ENCODE measurements at places on chromosomes 4 and X. TPM values are rescaled to one million over a fixed set of nuclear protein-coding genes. Genes with fewer than 3 reads are reported as not detected.

SLC7A11 gene
- 33.1 TPM for total RNA-seq

STS gene
- total RNA-seq, result 2.4 TPM

CCNG2 gene
- 7.8 TPM for total RNA-seq

AP1AR gene
- total RNA-seq, result 13.8 TPM

NPY5R gene
- not detected for total RNA-seq

RASGEF1B gene
- total RNA-seq, result not detected

POU3F4 gene
- not detected for total RNA-seq

SLITRK2 gene
- 0.01 TPM for total RNA-seq

MAGEC2 gene
- not detected for total RNA-seq

GUCY1A1 gene
- not detected for total RNA-seq

MAGEA9B gene
- 0.07 TPM for total RNA-seq

TRO gene
- 0.64 TPM for total RNA-seq

GATA1 gene
- not detected for total RNA-seq

FGF16 gene
- not detected for total RNA-seq

DMRTC1 gene
- total RNA-seq, result not detected

SATL1 gene
- total RNA-seq, result not detected

DCLK2 gene
- total RNA-seq, result 9.3 TPM

DIPK2B gene
- total RNA-seq, result not detected

APELA gene
- not detected for total RNA-seq

SORCS2 gene
- 4.7 TPM for total RNA-seq

DGKK gene
- total RNA-seq, result not detected

HTN3 gene
- total RNA-seq, result not detected

LGI2 gene
- total RNA-seq, result 0.43 TPM

VSIG1 gene
- total RNA-seq, result 0.31 TPM

GDPD2 gene
- total RNA-seq, result not detected

CRMP1 gene
- 2.1 TPM for total RNA-seq

TLR10 gene
- total RNA-seq, result not detected

CBLL2 gene
- not detected for total RNA-seq

GLRB gene
- total RNA-seq, result 0.88 TPM

ETFDH gene
- total RNA-seq, result 6.2 TPM

HMGB3 gene
- total RNA-seq, result 177 TPM

FAM53A gene
- 0.67 TPM for total RNA-seq

AWAT2 gene
- total RNA-seq, result not detected

ALAS2 gene
- not detected for total RNA-seq

CD38 gene
- 8.4 TPM for total RNA-seq

TEX11 gene
- not detected for total RNA-seq

TMEM192 gene
- 8.3 TPM for total RNA-seq

TMEM255A gene
- total RNA-seq, result 0.13 TPM

F11 gene
- not detected for total RNA-seq

POF1B gene
- 3.3 TPM for total RNA-seq

GNRHR gene
- total RNA-seq, result not detected

FAM184B gene
- total RNA-seq, result not detected

CHST7 gene
- 18.5 TPM for total RNA-seq

DUX4 gene
- total RNA-seq, result not detected

NDNF gene
- not detected for total RNA-seq

PABPC1L2B gene
- total RNA-seq, result not detected

PHF8 gene
- total RNA-seq, result 14.7 TPM

C4orf51 gene
- not detected for total RNA-seq

STATH gene
- total RNA-seq, result not detected

CCDC158 gene
- 0.03 TPM for total RNA-seq

FOXR2 gene
- not detected for total RNA-seq

WWC2 gene
- total RNA-seq, result 17.0 TPM

CLNK gene
- total RNA-seq, result not detected

GK2 gene
- not detected for total RNA-seq

PCDH19 gene
- total RNA-seq, result 0.05 TPM

RAB40AL gene
- total RNA-seq, result 0.13 TPM

ASB9 gene
- 25.2 TPM for total RNA-seq

CLCN5 gene
- total RNA-seq, result 3.5 TPM

TLR3 gene
- 0.46 TPM for total RNA-seq
